ENCODE measurements at places on chromosomes 12 and 14.
A peak's percentile ranks its signal among the peaks of the same experiment; 100 is the strongest.

- no peak for DNase-seq
Measured at GRCh38 chr14:42664190-42664589, 1057.5 kb downstream of the LRFN5 start.

DNA sequence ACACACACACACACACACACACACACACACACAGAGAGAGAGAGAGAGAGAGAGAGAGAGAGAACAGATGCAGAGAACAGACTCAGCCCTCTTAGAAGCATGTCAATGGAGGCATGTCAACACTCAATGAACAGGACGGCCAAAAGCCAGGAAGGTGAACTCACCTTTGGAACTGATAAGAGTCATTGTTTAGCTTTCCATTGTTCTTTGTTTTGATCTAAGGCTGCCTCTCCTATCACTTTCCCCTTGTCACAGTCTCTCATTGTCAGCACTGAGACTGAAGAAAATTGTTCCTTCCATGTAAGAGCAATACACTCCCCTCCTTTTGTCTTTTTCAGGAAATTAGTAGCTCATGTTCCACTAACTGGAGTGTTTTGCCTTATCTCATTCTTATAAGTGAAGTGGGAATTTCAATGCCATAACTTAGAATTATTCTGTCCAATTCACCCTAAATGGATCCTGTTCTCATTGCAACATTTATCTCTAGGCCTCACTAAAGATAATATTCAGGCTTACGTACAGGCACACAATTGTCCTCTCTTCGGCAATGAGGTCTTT lies 218.0 kb downstream of the DUSP6 start:
- no peak for DNase-seq

DNA sequence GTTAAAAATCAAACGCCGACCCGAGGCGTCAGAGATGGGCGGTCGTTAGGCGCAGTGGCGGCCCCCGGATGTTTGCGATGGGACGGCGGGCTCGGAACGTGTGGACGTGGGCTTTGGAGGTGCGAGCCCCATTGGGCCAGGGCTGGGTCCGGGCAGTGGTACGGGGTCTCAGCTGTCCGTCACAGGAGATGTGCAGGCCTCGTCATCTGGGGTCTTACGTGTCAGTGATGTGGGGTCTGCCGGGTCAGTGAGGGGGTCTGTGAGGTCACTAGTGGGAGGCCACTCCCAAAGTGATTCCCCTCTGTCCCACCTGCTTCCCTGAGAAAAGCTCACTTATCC lies 21.6 kb upstream of the CHFR start:
- no peak for DNase-seq

- DNase-seq, result no peak
Measured at GRCh38 chr12:75974323-75975187, 57.0 kb downstream of the PHLDA1 start.

DNA sequence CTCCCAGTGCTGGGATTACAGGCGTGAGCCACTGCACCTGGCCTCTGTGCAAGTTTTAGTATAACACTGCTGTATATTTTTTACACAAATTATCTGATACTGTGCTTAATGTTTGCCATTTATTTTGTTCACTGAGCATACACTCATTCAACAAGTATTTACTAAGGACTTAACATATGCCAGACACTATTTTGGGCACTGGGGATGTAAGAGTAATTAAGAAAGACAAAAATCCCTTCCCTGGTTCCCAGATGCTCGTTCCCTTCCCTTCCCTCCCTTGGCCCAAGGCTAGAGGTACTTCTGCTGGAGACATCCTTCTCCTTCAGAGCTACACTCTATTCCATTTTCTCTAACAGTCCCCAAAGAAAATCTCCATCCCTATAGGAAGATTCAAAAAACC lies 12.5 kb downstream of the CIT start:
- no peak for DNase-seq

DNA sequence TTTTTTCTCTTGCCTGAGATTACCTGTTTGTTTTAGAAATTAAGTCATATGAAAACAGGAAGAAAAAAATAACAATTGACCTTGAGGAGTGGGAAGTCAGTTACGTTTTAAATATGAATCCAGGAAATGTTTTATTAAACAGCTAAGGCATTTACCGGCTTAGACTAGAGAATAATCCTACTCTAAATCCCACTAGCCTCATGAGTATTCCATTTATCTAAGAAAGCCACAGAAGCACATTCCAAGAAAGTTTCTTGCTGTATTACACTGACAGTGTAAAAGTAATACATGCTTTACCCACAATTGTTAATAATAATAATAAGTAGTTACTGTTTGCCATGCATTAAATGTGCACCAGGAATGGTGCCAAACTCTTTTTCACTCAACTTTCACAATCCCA lies 90.9 kb downstream of the BMP4 start:
- no peak for DNase-seq

DNA sequence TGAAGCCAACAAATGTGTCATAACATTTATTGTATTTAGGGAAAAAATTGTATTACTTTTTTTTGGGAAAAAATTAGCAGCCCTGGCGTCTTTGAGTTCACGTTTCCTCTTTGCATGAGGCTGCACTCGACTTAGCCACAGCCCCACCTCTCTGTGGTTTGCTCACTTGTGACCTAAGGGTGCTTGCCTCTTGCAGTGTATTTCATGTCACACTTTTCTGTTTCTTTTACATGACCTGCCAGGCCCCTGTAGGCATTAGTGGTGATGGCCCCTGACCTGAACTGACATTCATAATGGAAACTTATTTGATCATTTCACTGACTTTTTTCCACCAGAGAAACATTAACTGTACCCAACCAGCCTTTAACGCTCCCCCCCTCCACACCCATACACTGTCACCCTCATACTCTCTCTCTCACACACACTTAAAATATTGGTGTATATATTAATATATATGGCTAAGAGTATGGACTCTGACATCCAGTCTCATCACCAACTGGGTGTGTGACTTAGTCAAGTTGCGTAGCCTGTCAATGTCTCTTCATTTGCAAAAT lies 122.9 kb downstream of the PRKCH start:
- no peak for DNase-seq

DNA sequence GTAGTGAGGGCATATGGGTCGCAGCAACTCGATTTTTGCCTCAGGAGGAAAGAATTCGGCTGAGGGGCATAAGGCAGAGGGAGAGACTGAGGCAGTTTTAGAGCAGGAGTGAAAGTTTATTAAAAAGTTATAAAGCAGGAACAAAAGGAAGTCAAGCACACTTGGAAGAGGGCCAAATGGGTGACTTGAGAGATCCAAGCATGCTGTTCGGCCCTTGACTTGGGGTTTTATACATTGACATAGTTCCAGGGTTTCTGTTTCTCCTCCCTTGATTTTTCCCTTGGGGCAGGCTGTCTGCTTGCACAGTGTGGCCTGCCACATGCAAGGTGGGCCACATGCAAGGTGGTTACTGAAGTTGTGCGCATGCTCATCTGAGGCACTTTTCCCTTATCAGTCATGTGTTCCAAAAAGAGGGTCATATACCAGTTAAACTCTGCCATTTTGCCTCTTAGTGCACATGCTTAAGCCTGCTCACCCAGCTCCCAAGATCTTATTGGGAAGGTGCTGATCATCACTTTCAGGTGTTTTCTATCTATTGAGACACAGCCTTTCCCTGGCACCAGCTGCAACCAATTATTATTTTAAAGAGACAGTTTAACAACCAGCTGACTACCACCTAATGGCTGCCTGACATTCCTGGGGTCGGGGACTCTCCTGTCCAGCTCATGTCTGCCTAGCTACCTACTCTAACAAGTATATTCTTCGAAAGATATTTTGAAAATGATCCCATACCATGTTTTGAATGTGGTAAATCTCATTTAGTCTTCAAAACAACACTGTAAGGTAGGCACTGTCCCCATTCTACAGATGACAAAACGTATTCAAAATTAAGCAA lies 19.9 kb downstream of the PTGER2 start:
- peak; percentile 29 for DNase-seq

GRCh38 chr12:46133751-46134150 lies 135.1 kb downstream of the SLC38A1 start:
- DNase-seq, result no peak

- peak; percentile 72 for DNase-seq
Measured at GRCh38 chr14:52961060-52961639, 10.3 kb upstream of the FERMT2 start.

DNA sequence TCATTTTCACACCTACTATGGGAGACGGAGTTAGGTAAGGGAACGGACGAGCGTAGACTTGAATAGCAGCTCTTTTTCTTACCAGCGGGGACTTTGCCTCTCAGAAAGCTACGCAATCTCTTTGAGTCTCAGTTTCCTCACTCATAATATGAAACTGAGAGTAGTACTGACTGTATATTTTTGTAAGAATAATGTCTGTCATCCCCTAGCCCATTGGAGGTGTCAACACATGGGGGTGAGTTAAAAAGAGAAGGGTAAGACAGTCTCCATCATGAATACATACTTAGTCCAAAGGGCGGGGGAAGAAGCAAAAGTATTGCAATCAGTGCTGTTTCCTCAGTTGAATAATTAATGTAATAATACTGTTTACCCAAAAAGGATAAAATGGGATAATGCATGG lies 592.2 kb downstream of the NRXN3 start:
- no peak for DNase-seq

DNA sequence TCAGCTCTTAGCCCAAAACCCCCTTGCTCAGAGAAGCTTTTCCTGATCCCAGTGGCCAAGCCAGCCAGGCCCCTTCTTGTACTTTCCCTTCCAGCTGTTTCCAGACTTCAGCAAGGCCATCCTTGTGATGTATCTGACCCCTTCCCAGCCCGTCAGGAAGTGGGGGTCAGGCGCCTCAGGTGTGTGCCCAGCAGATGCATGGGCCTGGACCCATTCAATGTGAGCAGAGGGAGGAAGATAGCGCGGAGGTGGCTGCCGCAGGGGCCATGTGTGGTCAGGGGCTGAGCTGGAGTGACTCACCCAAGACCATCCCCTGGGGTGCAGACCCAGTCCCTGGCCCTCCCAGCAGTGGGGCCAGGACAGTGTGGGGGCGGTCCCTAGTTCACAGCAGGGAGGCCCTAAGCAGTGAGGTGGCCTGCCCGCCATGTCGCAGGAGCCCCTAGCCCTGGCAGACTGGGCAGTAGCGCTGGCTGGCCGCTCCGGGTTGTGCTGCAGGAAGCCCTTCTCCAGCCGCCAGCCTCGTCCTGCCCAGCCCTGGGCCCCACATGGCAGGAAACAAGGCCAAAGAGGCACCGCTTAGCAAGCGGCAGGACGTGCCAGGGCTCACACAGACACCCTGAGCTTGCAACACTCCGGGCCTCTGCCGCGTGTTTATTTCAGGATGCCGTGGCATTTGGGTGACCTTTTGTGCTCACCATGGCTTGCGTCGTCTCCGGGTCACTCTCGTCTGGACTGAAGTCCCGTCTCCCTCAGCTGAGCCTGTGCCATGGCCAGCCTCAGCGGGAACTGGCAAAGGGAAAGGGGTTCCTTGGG lies 12.0 kb downstream of the ADSS1 start:
- peak; percentile 91 for DNase-seq

- no peak for DNase-seq
Measured at GRCh38 chr12:32360956-32361355, 38.4 kb upstream of the FGD4 start.

DNA sequence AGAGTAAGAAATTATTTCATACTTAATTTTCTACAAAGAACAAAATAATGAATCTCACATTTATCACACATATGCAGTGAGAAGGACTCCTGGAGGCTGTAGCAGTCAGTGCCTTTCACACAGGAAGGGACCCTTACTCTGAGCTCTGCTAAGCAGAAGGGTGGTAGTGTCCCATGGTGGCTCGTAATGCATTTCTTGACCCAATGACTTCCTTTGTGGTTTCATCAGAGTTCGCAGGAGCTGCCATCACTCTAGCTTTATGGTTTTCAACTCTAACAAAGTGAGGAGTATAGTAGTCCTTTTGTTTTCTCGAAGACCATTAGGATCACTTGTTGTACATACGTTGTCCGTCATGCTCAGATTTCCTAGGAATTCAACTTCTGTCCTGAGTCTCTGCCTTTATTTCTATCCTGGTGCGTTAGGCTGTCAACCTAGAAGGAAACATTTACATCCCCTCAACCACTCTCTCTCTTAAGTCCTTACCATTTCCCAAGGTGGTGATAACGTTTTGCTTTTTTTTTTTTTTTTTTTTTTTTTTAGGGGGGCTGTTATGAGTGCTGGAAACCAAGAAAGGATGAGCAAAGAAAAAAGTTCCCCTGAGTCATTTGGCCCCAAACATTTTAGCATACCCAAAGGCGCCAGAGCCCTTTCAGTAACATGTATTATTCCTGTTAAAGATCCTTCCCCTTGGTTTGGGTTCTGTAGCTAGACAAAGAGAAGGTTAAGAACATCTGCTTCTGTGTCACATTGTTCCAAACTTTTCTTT lies 37.2 kb downstream of the GABARAPL1 start:
- no peak for DNase-seq

- no peak for DNase-seq
Measured at GRCh38 chr14:74975059-74975810, 19.8 kb upstream of the PGF start.

DNA sequence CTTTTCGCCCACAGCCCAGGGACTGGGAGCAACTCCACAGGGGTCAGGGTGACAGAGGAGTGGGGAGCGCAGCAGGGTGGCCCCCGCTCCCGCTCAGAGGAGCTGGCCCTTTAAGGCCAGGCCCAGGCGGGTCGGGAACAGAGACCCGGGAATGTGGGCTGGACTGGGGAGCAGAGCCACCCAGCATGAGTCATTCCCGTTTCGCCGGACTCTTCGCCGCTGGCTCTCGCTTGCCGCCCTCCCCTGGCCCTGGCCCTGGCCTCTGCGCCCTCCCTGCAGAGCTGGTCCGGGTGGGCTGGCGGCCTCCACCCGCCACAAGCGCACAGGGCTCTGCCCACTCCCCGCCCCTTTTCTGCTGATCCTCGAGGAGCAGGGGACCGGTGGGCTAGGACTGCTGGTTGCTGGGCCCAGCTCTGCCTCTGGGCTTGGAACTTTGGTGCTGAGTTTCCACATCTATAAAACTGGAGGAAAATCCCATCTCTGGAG lies 92.8 kb downstream of the NINJ2 start:
- peak; percentile 96 for DNase-seq

- DNase-seq, result peak; percentile 78
Measured at GRCh38 chr12:89783359-89784060, 74.9 kb upstream of the ATP2B1 start.

GRCh38 chr14:54698966-54699530 lies 132.1 kb downstream of the SAMD4A start:
- peak; percentile 70 for DNase-seq

- no peak for DNase-seq
Measured at GRCh38 chr14:72889366-72889765, 4.5 kb downstream of the DPF3 start.

Measured in GM23248 (cell line).